ENCODE measurements at places on chromosomes 3 and 15. TPM values are rescaled to one million over a fixed set of nuclear protein-coding genes. Genes with fewer than 3 reads are reported as not detected.

The CCR3 gene
- 0.43 TPM for total RNA-seq

The GOLGA6D gene
- not detected for total RNA-seq

- H3K36me3 ChIP-seq, result no peaks in the 10 kb centered on the region
- H3K27ac ChIP-seq, result no peak overlapping the region
- no peak for DNase-seq
- no peak overlapping the region for H3K4me3 ChIP-seq
- no peaks in the 10 kb centered on the region for H3K4me1 ChIP-seq
- no peaks in the 10 kb centered on the region for H3K27me3 ChIP-seq
Observed at GRCh38 chr3:120071259-120071658, 23.0 kb downstream of the GSK3B start.

GRCh38 chr3:171704002-171704401, 106.3 kb downstream of the PLD1 start:
- no peak for DNase-seq
- no peak overlapping the region for H3K4me3 ChIP-seq
- no peaks in the 10 kb centered on the region for H3K27me3 ChIP-seq
- no peaks in the 10 kb centered on the region for H3K36me3 ChIP-seq
- H3K4me1 ChIP-seq, result no peaks in the 10 kb centered on the region
- H3K27ac ChIP-seq, result no peak overlapping the region

DNA sequence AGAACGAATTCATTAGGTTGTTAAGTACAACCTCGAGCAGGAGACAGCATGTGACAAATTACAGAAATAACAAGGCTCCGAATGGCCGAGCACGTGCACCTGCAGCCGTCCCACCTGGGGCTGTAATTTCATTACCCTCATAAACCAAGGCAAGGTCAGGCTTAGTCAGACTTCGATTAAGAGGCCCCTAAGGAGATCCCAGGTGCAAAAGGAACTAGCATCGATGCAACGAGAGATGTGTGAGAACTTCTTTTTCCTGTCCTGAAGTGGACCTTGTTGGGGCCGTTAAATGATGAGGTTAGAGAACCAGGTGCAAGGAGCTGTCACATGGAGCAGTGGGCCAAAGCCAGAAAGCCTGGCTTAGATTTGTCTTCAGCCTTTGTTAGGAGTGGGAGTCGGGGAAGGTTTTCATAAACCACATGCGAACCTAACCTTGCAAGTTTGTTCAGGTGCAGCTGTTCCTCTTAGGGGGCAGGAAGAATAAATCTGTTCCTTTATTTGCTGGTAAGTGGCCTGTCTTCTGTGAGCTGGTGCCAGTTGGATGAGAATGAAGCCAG, 559.9 kb upstream of the MCTP2 start:
- no peaks in the 10 kb centered on the region for H3K4me1 ChIP-seq
- H3K4me3 ChIP-seq, result no peak overlapping the region
- H3K27ac ChIP-seq, result no peak overlapping the region
